Stimulated activated CD4-positive, alpha-beta T cell treated with anti-CD3 and anti-CD28 coated beads, Interleukin-12 subunit alpha, Interleukin-12 subunit beta, amount 100 ng/mL, for 24 hours (primary cell): ENCODE measurements at places on chromosomes 2 and 18.

GRCh38 chr2:204453730-204454167, 91.5 kb upstream of the PARD3B start:
- no peak for DNase-seq

DNA sequence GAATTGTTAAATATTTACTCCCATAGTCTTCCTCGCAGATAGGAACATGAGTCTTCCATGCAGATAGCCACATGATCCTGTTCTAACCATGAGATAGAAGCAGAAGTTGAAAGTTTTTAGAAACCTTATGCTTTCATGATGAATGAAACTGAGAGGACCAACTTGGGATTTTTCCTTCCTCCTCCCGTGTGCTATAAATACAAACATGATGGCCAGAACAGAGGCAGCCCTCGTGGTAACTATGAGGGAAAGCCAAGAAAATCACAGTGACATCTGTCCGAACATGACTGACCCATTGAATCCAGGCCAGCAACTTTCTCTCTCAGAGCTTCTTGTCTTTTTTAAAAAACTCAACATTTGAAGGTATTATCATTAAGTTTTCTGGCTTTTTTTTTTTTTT, 78.5 kb downstream of the ACAA2 start:
- DNase-seq, result no peak

- no peak for DNase-seq
Observed at GRCh38 chr2:28036307-28036706, 145.8 kb downstream of the BABAM2 start.

DNA sequence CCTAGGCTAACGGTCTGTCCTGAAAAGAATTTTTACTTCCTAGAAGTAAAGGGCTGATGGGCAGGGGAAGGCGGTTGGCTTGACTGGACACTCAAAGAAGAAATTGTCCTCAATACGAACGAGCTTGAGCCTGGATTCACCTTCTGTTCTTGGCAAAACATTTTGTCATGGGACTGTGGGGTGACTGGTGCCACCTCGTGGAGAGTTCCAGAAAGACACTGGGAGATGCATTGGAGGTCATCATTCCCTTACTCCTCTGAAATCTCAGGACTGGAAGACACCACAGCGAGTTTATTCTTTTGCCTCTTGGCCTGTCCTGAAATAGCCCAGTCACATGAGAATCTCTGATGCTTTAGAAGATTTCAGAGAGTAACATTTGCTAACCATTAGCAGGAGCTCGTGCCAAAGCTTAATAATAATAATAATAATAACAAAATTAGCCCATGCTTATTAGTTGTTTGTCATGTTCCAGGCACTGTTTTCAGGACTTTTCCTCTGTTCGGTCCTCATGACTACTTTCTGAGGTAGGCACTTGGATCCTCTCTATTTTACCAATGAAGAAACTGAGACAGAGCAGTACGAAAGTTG, 44.5 kb downstream of the TMEM182 start:
- DNase-seq, result peak; percentile 47

GRCh38 chr2:220962556-220962955, 609.5 kb downstream of the EPHA4 start:
- no peak for DNase-seq

- DNase-seq, result no peak
Observed at GRCh38 chr2:109467701-109468100, 146.1 kb downstream of the SEPTIN10 start.
